ENCODE measurements at places on chromosomes 7 and 10. TPM values are rescaled to one million over a fixed set of nuclear protein-coding genes. Genes with fewer than 3 reads are reported as not detected.

The C10orf105 gene
- total RNA-seq: not detected

The NXPH1 gene
- not detected for total RNA-seq

The LRRD1 gene
- not detected for total RNA-seq

The CC2D2B gene
- not detected for total RNA-seq

The ODAD2 gene
- 2.3 TPM for total RNA-seq

The TMEM196 gene
- 0.13 TPM for total RNA-seq

The CUZD1 gene
- total RNA-seq: 0.16 TPM

The BAIAP2L1 gene
- total RNA-seq: 15.2 TPM

The LIPJ gene
- total RNA-seq: not detected

The GRM8 gene
- total RNA-seq: under 0.01 TPM

The CLRN3 gene
- not detected for total RNA-seq

The MBL2 gene
- not detected for total RNA-seq

The NCF1 gene
- total RNA-seq: 0.63 TPM

The COG5 gene
- 23.2 TPM for total RNA-seq

The CCDC136 gene
- 4.9 TPM for total RNA-seq

The NAT16 gene
- not detected for total RNA-seq

The FFAR4 gene
- not detected for total RNA-seq

The CTNNA3 gene
- total RNA-seq: not detected

The RPEL1 gene
- total RNA-seq: not detected

The CTAGE8 gene
- 1.6 TPM for total RNA-seq

The AKR1D1 gene
- not detected for total RNA-seq

The BMI1 gene
- total RNA-seq: 24.6 TPM

The PIK3AP1 gene
- 11.2 TPM for total RNA-seq

The TLX1 gene
- not detected for total RNA-seq

The ADCY1 gene
- 0.51 TPM for total RNA-seq

The OR6B1 gene
- not detected for total RNA-seq

The ENKUR gene
- not detected for total RNA-seq

Data from mesangial cell (primary cell).